ENCODE measurements at places on chromosomes 6 and 20. TPM values are rescaled to one million over a fixed set of nuclear protein-coding genes. Genes with fewer than 3 reads are reported as not detected.

OR2B6 gene
- not detected for polyA plus RNA-seq

GRCh38 chr6:125584468-125584939, 164.9 kb upstream of the HEY2 start:
- no peak for DNase-seq

DNA sequence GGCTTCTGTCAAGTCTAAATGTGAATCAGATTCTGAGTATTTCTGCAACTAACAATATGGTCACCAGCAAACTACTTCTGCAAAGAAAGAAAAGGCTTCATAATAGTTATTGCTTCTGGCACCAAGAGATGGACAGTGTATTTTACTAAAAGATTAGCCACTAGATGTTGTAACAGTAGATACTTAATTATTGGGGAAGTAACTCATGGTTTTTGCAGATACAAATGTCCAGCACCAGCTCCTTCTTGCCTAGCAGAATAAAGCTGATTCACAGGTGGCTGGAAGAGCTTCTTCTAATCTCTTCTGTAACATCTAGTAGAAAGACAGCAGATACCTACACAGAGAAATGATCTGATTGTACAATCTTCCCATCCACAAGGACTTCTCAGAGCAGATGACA, 21.2 kb downstream of the ATXN1 start:
- DNase-seq: no peak

GRCh38 chr6:1170794-1171193, 141.1 kb upstream of the FOXQ1 start:
- no peak for DNase-seq

- DNase-seq: no peak
Observed at GRCh38 chr6:24329451-24329850, 28.4 kb downstream of the DCDC2 start.

DNA sequence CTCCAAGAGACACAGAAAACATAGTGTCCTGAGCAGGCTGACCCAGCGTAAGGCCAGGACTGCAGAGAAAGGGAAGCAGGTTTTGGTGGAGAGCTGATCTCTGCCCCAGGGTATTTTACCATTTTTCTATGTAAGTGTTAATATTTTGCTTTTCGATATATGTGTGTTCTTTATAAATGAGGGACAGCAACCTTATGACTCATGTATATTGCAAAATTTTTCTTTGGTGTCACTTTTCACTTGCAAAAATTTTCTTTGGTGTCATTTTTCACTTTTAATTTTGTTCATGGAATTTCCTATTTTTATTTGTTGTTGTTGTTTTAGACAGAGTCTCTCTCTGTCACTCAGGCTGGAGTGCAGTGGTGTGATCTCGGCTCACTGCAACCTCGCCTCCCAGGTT, 34.6 kb upstream of the PXDC1 start:
- no peak for DNase-seq

GRCh38 chr6:3738381-3739131, 13.0 kb downstream of the PXDC1 start:
- DNase-seq: no peak
